ENCODE measurements at places on chromosomes 1 and 21.

DNA sequence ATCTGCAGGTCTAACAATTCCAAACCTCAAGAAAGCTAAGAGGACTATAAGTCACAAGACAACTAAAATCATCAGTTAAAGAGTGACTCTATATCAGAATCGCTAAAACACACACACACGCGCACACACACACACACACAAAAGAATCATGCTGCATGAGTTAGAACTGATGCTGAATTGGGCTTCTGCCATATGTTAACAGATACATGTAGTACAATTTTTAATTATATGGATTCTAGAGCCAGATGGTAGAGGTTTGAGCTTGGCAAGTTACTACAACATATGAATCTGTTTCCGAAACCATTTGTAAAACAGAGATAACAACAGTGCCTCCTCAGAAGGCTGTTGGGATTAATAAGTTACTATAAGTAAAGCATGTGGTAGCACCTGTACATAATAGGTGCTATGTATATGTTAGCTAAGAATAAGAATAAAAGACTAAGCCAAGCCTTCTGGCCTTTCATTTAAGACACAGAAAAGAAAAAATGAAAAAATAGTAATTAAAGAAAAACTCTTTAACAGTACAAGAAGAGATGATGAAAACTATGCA lies 17.9 kb downstream of the EPRS1 start:
- no peak for DNase-seq

DNA sequence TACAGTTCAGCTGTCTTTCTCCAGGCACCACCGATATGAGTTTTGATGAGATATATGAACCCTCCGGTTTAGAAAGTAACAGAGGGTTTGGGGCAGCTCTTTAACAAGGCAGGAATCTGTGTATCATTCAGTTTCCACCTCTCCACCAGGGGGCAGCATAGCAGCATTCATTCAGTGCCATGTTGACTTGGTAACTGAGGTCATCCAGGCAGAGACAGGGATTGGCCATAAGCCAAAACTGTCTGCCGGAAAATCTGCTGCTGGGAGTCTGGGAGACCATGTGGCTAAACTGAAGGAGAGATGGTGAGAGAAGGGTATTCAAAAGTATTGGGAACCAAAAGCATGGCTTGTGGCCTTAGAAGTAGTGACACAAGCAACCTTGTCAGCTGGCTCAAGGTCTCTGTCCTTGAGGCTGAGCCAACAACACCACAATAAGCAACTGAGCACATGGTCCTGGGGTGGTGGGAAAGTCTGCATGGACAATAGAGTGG lies 98.5 kb downstream of the LMX1A start:
- peak; percentile 50 for DNase-seq

DNA sequence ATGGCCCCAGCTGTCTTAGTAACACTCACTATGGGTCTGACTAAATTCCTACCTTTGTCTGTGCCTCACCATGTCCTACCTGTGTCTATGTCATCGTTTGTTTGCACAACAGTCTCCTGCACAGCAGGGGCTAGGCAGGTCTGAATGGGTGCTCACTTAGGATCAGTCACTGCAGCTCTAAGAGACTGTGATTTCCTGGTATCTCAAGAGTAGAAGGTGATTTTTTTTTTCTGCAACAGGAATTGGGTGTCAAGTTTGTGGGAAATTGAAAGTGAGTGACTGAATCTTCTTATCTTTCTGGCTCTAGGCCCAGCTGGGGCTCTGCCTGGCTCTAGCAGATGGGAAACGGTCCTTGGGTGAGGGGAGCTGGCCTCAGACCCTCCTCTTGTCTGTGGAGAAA lies 46.4 kb upstream of the TRABD2B start:
- DNase-seq: peak; percentile 40

- DNase-seq: no peak
Measured at GRCh38 chr1:221559911-221560310, 182.0 kb downstream of the DUSP10 start.

GRCh38 chr1:201011616-201012015 lies 11.9 kb downstream of the KIF21B start:
- no peak for DNase-seq

- DNase-seq: no peak
Measured at GRCh38 chr1:89945852-89946476, 48.9 kb upstream of the ZNF326 start.

- no peak for DNase-seq
Measured at GRCh38 chr1:225347123-225347683, 80.6 kb downstream of the LBR start.

DNA sequence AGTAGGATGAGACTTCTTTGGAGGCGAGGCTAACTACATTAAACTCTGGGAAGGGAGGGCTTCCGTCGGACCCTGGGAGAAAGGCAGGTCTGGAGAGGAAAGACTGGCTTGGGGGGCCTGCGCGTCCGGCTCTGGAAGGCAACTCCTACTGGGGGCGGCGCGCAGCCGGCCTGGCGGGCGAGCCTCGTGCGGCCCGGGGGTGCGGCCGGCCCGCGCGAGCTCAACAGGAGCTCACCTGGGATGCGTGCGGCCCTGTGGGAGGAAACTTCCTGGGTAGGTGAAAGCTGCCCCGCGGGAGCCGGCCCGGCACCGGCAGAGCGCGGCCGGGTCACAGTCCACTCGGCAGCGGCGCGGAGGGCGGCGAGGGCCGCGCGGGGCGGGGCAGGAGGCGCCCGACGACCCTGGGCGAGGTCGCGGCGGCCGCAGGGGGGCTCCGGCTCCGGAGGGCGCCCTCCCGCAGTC lies 449 bp downstream of the EPS15 start:
- peak; percentile 26 for DNase-seq

DNA sequence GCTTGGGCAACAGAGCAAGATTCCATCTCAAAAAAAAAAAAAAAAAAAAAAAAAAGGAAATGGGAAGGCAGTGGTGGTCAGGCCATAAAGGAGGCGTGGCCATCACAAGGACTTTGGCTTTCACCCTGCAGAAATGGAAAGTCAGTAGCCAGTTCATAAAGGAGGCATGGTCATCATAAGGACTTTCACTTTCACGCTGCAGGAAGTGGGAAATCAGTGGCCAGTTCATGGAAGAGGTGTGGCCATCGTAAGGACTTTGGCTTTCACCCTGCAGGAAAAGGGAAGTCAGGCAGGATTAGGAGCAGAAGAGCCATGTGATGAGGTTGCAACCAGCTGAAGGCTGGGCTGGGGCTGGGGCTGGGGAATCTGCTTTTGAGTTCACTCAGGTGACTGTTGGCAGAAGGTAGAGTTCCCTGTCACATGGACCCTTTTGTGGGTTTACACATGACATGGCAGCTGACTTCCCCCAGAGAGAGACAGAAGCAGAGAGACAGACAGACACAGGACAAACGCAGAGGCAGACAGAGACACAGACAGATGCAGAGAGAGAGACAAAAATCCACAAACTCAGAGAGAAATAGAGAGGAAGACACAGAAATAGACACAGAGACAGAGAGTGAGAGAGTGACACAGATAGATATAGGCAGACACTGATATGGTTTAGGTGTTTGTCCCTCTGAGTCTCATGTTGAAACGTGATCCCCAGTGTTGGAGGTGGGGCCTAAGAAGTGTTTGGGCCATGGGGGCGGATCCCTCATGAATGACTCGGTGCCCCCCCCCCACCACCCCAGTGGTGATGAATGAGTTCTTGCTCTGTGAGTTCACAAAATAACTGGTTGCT lies 263.9 kb upstream of the KAZN start:
- no peak for DNase-seq

DNA sequence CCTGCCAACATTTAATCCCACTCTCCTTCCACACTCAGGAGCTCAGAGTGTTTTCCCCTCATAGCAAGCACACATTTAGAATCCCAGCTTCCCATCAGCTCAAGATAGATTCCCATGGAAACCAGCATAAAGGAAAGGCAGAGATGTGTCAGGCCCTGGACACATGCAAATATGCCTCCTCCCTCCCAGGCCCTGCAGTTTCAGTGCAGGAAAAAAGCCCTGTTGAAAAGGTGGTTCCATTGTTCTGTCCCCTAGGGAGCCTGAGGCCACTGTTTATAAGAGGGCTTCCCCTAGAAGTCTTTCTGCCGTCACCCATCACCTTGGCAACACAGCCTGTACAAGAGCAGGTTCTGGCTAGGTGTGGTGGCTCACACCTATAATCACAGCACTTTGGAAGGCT lies 3.6 kb downstream of the CACNA1S start:
- DNase-seq: no peak

DNA sequence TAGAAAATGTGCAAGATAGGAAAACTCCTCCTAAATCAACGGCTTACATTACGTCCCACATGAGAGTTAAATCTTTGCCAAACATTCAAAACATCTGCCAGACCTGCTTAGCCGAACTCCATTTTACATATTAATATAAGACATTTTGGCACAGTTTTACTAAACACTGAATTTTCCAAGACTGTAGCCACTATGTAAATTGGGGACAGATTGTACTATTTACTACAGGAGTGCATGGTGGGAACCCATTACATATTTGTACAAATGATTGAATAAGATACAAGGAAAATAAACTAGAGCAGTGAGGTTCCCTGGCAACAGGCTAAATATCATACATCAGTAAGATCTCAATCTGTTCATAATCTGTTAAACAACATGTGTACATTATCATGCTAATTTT lies 1234.4 kb downstream of the KCNT2 start:
- DNase-seq: no peak

DNA sequence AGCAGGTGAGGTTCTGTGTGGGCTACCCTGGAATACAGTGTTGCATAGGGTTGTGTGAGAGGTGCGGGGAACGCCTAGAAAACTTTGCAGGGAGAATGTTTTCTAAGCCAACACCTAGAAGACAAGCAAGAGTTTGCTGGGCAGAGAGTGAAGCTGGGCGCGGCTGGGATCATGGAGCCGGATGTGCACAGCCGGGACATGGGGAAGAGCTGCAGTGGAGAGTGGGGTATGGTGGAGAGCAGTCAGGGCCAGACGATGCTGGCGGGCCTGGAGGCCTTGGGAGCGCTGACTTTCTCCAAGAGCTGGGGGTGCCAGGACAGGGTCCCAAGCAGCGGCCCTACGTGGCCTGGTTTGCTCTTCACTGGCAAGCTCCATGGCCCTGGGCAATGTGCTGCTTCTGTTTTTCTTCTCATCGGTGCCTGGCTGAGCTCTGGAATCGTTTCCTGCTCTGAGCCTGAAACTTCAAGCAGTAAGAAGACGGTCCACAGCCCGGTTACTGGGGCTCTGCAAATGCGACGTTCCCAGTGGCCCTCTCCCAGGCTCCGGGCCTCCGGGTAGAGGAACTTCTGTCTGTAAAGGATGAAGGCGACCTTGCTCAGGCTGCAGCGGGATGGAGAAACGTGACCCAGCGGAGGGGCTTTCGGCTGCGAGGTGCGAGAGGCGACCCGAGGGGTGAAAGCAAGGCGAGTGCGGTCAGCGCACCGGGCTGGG lies 51.9 kb upstream of the CD34 start:
- DNase-seq: peak; percentile 3

- peak; percentile 76 for DNase-seq
Measured at GRCh38 chr1:37028981-37029617, 5.2 kb downstream of the GRIK3 start.

DNA sequence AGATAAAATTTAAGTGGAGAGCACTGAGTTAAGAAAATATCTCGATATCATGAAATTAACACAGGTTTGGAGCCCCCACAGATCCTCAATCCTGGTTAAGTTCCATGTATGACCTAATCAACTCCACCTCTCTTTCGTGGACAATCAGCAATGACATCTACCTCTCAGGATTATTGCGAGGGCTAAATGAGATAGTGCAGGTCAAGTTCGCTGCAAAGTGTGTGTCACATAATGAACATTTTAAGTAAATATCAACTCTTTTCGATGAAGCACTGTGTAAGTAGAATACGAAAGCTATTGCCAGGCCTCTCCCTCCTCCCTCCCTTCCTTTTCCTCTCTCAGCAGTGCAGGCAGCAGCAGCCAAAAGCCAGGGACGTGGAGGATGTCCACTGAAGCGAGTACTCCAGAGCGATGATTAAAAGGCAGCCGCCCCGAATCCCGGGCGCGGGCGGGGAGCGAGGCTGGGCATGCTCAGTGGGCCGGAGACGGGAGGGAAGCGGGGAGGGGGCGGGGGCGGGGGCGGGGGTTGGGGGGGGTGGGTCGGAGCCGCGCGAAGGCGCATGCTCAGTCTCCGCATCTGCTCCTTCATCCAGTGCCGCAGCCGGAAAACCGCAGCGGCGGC lies at the start of gene CAMSAP2:
Gene CAMSAP2 (plus strand): TSS at position 567 of the 622 bp plus-strand sequence. CDS start 935 bp downstream, outside the sequence.
- DNase-seq: peak; percentile 79

DNA sequence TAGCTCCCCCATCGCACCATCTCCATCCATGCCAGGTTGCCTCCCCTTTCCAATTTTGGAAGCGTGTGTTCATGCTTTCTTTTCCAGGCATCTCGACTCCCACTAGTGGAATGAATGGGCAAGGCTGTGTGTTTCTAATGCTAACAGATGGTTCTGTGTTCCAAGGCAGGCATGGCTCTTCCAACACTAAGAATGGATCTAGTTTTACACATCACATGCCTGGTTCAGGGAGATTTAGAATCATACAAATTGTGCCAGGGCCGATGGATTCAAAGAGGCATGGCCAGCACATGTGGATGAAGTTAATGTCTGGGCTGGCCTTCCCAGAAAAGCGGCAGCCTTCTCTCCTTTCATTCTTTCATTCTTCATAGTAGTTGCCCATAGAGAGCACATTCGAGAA lies 438.7 kb downstream of the PRDM2 start:
- no peak for DNase-seq

DNA sequence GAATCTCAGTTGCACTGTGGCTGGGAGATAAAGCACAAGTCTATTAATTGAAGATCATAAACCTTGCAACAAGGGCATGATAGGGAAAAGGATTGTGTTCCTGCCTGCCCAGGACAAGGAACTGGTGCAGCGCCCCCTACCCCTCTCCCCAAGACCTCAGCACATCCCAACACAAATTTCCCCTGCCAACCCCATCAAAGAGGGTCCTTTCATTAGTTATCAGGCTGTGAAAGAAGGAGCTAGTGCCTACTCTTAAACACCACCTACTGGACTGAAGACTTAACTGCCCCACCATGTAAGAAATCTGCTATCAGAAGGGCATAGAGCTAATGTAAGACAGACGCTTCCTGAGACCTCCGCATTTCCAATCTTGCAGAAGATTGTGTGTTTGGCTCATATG lies 372.6 kb downstream of the AGBL4 start:
- DNase-seq: no peak

- DNase-seq: no peak
Measured at GRCh38 chr1:212587016-212587887, 21.3 kb upstream of the ATF3 start.

GRCh38 chr1:2346691-2347408 lies 44.5 kb downstream of the MORN1 start:
- DNase-seq: no peak

Measured in NCI-H510A (cell line).